ENCODE measurements at places on chromosomes 12 and 14.

DNA sequence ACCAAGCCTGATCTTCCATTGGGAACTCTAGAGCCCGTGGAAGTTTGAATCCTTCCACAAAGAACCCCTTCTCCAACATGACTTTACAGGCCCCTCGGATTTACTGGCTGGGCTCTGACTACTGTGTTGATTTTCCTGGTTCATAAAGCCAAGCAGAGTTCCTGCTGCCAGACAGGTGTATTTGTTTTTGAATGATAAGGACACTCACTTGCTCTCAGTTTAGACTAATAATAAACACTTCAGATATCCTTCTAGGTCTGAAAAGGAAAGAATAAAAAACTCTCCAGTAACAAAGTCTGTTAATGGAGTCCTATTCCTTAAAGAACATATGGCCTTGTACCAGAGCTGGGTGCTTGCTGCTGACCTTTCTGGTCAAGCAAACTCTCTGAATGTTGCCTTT is 31.0 kb downstream of the SIX1 start:
- no peak for DNase-seq

- DNase-seq = no peak
Measured at GRCh38 chr14:23621204-23621931, 14.8 kb upstream of the DHRS2 start.

DNA sequence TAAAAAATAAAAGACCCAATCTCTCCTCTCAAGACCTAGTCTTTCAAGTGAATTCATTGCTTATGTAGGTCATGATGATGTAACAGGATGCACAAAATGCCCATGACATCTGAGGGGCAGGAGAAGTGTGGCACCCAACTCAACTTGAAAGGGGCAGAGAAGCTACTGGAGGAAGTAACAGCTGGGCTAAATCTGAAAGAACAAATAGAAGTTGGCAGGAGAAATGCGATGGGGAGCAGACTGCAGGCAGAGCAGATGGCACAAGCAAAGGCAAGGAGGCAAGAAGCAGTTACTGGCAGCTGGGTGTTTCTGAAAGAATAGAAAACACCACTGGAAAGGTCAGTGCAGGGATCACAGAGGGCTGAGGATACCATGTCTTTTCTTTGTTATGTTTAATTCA is 14.6 kb downstream of the SLC38A4 start:
- DNase-seq = no peak

GRCh38 chr12:104003596-104003995 is 37.9 kb downstream of the TDG start:
- DNase-seq = no peak

DNA sequence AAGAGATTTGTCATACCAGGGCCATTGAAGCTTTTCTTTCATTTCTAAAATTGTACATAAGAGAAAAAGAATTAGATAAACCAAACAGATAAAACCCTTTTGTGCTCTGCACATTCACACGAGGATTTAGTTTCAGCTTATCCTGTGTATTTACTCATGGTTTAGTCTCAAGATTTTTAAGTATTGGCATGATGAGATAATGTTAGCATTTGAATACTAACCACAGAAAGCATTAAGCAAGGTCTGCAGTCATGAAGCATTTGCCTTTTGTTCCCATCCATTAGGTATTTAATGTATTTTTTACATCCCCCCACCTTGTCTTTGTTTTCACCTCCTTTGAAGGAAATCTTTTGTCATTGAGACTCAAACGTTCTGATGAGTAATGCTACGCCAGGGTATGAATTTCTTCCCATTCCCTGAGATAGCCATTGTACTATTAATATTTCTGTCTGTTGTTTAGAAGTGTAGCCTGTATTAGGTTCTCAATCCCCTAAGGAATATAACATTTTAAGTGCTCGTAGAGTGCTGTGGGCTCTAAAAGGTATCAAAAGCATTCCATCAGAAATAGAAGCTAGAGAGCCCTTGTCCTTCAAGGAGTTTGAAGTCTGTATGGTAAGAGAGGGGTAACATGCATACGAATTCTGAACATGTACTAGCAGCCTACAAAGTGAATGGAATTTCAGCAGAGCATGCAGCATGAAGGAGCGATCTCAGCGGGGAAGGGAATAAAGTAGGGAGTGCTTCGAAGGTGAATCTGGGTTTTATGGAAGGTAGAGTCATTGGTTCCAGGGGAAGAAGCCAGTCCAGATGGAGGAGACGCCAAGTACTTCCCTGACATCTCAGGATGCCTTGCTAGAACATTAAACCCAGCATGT is 22.3 kb downstream of the CRADD start:
- no peak for DNase-seq

GRCh38 chr14:50052517-50052916 is 63.9 kb downstream of the VCPKMT start:
- DNase-seq = no peak
